ENCODE measurements at places on chromosomes 6 and 20.
A peak's percentile ranks its signal among the peaks of the same experiment; 100 is the strongest.

DNA sequence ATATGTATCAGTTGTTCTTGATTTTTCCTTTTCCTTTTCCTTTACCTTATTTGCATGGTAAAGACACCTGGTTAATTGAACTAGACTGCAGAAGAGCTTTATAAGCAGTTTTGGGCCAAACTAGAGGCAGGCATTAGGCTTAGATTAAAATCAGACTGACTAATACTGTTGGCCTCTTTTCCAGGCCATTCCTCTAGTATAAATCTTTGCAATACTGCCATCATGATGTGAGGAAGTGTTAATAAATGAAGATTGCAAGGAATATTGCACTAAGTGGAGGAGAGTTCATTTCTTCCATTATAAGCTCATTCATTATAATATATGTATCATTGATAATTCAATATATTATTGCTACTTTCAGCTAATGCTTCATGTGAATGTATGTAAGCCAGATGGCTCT is 163.8 kb downstream of the MMUT start:
- no peak for DNase-seq

DNA sequence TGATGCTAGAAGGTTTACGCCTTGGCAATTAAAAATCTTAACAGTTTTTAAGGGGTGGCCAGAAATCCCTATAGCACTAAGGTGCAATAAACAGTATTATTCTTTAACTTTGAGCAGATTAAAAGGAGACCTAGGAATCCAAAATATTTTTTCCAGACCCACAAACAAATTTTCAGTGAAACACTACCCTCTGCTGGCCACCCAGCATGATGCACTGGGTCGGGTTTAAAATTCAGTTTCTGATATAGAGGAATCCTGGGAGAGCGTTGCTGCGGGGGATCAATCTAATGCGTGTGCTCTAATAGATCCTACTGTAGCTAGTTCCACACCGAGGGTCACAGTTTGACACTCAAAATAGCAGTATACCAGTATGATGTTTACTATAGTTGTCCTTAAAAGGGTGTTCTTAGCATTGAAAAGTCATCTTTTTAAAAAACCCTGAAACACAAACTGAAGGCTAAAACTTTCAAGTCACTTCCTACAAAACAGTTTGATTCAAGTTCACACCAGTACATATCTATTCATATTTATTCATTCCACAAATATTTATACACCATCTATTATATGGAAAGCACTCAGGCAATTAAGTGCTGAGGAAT is 10.2 kb downstream of the UBE3D start:
- DNase-seq, result peak; percentile 38

DNA sequence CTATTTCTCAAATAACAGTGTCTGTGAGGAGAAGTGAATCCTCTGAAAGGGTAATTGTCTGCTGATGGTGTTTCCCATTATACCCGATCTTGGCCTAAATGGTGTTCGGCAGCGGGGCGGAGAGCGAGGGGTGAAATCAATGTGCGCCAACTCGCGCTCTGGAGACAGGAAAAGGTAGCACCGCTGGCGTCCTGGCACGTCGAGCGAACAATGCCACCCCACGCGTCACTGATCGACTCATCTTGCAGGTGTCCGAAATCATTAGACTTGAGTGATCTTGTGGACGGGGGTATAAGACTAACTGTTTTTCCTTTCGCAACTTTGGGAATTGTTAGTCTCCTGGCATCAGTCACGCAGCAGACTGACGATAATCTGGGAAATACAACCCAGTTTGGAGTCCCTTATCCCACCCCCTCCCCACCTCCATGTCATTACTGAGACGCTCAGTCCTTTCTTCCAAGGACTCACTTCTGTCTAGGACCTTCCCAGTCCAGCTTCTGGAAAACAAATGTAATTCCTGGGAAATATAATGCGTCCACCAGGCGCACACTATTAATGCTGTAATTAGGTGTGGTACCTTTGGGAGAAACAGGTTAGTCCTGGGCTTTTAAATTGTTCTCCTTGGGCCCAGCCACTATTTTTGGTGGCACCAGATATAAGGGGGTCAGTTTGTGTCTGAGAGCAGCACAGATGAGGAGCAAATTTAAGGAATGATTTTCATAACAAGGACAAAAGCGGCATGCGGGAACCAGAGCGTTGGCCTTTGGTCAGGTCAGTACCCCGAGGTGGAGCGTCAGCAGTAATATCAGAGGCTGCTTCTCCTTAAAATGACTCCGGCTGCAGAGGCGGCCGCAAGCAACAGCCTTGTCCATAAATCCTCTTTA is 2.3 kb downstream of the LINC00237 start:
- DNase-seq, result no peak

GRCh38 chr20:51542033-51542570 is 417 bp downstream of the NFATC2 start:
- DNase-seq, result no peak

GRCh38 chr6:43915986-43916923 is 146.2 kb downstream of the VEGFA start:
- no peak for DNase-seq

DNA sequence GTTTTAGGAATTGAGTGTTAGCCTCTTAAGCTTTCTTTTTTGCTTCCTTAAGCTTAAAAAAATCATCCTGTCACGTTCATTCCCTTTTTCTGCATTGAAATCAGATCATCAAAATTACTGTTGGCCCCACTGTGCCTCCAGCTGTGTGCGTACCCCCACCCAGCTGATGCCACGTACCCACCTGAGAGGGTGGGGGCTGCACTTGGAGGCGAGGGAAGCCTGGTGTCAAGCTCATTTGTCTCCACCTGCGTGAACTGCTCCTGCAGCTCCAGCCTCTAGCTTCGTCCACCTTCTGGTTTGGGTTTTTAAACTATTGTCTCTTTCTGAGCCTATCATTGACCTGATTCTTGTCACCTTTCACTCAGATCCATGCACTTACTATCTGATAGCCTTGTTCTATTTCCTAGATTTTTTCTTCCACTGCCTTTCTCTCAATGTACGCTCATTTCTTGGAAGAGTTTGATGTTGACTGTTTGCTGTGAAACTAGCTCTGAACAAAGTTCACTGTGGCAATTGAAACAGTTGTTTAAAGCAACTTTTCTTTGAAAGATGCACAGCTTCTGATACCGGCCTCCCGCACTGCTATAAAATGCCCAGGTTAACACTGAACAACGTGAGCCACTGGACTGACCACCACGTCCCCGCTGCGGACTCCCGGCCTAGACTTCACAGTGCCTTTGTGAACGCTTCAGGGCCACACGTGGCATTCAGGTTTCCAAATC is 30.0 kb upstream of the IRF4 start:
- DNase-seq, result no peak

DNA sequence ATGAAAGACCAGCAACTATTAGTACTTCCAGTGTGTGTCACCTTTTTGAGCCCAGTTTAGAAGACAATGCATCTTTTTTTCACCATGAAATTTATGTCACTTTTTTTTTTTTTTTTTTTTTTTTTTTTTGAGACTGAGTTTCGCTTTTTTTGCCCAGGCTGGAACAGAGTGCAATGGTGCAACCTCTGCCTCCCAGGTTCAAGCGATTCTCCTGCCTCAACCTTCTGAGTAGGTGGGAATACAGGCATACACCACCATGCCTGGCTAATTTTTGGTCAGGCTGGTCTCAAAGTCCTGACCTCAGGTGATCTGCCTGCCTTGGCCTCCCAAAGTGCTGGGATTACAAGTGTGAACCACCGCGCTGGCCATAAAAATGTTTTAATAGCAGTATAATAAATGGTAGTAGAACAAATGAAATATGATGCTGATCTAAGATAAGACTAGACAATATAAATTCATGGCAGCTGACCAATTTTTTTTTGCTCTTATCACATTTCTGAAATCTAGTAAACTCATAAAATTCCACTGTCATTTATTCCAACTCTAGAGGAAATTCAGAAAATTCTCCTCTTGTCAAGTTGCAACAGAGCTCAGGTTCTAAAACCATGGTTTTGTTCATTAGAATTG is 21.3 kb downstream of the NHSL1 start:
- no peak for DNase-seq

GRCh38 chr6:126539022-126539421 is 199.1 kb downstream of the CENPW start:
- DNase-seq, result no peak

- DNase-seq, result no peak
Measured at GRCh38 chr6:37531026-37531425, 31.3 kb upstream of the CCDC167 start.

DNA sequence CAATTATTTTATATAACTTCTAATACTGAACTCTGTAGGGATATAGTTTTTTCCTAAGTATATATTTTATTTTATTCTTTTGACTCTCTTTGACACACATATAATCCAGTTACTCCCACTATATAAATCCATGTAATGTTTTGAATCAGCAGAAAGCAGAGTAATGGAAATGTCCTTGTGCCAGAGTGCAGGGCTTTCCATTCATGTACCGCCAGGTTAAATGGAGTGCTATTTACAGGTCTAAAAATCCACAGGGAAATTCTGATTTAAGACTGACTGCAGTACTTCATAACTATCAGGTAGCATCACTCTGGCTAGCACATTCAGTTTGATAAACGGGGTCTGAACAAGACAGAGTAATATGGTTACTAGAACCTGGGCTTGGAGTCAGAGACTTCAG is 626.8 kb downstream of the COL12A1 start:
- DNase-seq, result no peak

GRCh38 chr20:51495921-51496545 is 46.5 kb downstream of the NFATC2 start:
- DNase-seq, result no peak

DNA sequence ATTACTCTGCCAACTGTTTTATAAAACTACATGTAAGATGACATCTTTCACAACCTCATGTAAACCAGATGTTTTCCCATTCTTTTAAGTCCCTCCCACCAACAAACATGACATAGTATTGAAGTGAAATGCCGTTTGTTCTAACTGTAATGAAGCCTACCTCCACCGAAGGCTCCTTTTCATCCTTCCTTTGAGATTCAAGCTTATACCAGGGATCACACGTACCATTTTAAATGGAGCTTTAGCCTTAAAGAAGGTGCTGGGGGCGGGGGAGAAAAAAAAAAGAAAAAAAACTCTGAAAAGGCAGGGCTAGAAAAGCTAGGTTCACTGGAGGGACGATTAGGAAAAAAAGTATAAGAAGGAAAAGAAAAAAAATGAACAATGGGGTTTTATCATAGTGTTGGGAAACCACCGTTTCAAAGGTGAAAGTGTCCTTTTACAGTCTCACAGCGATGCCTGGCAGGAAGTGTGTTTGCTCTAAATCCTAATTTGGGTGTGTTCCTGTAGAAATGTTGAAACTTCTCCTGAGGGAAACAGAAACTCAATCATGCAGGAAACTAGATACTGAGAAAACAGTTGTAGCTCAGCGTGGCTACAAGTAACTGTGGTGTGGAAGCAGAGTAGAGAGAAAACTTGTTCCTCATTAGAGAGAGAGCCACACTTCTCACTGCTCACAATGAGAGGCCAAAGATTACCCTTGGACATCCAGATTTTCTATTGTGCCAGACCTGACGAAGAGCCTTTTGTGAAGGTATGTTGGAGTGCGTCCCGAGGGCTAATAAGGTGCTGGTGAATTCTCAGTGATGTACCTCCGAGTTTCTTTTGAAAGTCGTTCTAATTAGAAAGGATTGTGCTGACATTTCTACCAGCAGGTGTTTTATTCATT is 37.6 kb upstream of the HINT3 start:
- DNase-seq, result no peak

- DNase-seq, result no peak
Measured at GRCh38 chr6:16286151-16286522, 47.8 kb downstream of the GMPR start.

GRCh38 chr6:133157995-133158394 is 83.2 kb upstream of the EYA4 start:
- DNase-seq, result no peak

GRCh38 chr20:53672484-53673129 is 79.0 kb upstream of the ZNF217 start:
- DNase-seq, result no peak

DNA sequence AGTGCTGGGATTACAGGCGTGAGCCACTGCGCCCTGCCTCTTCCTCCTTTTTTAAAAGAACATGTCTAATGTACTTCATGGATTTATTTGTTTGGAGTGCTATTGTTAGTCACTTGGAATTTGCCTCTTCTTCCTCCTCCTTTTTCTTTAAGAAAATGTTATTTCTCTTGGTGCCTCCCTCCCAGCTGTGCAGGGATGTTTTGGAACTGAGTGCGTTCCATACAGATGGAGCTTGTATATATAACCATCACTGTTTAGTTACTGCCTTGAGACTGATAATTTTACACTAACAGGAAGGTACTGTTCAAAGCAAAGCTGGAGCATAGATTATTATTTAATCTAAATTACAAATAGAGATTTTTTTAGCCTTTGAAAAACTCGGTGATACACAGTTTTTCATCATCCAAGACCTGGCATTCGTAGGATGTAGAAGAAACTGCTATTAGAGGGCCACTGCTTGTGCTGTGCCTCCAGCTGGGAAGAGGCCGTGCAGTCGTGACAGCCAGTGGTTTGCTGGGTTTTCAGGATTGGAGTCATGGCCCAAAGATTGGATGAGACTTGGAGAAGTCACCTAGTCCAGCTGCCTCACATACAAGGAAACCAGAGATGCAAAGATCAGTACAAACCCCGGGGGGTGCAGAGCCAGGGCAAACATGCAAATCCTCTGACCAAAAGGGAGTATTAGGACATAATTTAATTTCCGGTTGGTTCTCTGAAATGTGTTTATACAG is 123.1 kb downstream of the PLEKHG1 start:
- no peak for DNase-seq

DNA sequence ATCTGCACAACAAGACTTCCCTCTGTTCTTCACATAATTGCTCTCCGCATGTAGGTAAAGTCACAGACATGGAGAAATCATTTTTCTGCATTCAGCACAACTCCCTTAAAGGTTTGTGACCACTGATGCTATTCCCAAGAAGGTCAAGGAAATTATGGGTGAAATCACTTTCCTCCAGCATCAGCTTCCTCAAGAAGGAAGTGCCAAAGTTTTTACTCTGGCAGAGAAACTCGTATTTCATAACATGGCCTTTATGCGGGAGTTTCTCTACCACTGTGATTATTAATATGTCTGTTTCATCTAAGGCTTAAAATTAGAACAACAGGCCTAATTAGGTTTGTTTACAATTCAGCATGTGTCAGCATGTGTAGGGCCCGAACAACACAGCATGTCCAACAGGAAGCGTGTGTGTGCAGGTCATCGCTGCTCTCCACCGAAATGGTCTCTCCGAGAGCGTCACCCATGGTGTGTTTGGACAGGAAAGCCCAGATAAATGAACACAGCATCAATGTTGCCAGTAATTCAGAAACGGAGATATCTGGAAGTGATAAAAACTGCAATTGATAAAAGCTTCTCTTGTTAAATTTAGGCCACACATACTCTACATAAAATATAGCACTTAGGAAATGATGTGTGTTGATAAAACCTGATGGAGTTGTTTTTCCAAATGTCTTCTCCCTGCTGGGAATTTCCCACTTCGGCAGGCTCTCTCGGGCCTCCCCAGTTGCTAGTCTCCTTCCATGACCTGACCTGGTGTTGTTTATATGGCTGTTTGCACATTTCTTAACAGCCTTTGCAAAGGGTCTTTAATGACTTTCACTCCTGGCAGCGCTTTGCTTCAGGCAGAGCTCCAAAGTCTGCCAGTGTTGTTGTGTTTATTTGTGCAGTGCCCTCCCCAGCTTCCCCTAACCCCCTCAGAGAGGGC is 265.1 kb upstream of the CEP162 start:
- DNase-seq, result no peak

Measured in lower leg skin (tissue), 4 donors.